ENCODE measurements at places on chromosomes 3 and 15. TPM values are rescaled to one million over a fixed set of nuclear protein-coding genes. Genes with fewer than 3 reads are reported as not detected.
A peak's percentile ranks its signal among the peaks of the same experiment; 100 is the strongest.

- DNase-seq: no peak
These were observed 39.8 kb downstream of the UBE2E1 start for GRCh38 chr3:23845326-23846216.

- peak; percentile 87 for DNase-seq
These were observed 112.8 kb upstream of the ICE2 start for GRCh38 chr15:60591496-60592370.

- DNase-seq: peak; percentile 46
These were observed 7.0 kb upstream of the CD276 start for GRCh38 chr15:73677146-73677607.

ADGRG7 gene
- not detected for polyA plus RNA-seq

GRCh38 chr15:75791337-75791713, 51.9 kb upstream of the UBE2Q2 start:
- no peak for DNase-seq

RBP2 gene
- polyA plus RNA-seq: not detected

GPR160 gene
- polyA plus RNA-seq: 0.52 TPM

ABI3BP gene
- polyA plus RNA-seq: 2.6 TPM

GRCh38 chr15:80174017-80174746, 21.4 kb downstream of the FAH start:
- DNase-seq: peak; percentile 66

DNA sequence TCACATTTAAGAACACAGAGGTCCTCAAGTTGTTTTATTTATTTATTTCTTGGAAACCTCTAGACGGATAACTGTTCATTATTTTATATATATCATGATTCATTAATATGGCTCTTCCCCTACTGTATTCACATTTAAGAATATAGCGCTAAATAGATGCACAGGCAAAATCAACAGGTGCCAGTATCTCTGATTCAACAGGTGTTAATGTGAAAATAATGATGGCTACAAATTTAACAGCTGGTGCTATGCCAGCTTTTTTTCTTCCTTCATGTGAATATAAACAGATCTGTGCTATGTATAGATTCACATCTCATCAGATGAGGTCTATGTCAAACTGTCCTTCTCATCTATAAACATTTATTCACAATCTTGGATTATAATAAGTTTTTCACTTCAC, 218.5 kb upstream of the NR2F2 start:
- no peak for DNase-seq

Measured in psoas muscle (tissue), 8 donors.